Stimulated activated CD8-positive, alpha-beta memory T cell treated with anti-CD3 and anti-CD28 coated beads, Interleukin-15, amount 100 ng/mL, for 4 hours (primary cell): ENCODE measurements at places on chromosomes 13 and 19.
A peak's percentile ranks its signal among the peaks of the same experiment; 100 is the strongest.

DNA sequence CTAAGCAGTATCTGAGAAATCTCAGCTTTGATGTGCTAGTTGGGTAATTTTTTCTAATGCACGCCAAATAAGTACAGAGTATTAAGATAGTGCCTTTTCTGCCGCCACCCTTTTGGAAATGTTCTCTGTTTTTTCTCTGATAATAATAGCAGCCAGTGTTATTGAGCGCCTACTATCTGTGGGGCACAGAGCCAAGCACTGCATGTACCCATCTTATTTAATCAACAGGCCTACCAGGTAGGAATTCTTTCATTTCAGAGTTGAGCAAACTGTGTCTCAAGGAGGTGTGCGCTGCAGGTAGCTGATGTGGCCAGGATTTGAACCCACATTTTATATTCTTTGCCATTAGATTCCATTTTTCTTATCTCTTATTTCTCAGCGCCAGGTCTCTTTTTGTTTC lies 1.4 kb downstream of the EPN1 start:
- no peak for DNase-seq

DNA sequence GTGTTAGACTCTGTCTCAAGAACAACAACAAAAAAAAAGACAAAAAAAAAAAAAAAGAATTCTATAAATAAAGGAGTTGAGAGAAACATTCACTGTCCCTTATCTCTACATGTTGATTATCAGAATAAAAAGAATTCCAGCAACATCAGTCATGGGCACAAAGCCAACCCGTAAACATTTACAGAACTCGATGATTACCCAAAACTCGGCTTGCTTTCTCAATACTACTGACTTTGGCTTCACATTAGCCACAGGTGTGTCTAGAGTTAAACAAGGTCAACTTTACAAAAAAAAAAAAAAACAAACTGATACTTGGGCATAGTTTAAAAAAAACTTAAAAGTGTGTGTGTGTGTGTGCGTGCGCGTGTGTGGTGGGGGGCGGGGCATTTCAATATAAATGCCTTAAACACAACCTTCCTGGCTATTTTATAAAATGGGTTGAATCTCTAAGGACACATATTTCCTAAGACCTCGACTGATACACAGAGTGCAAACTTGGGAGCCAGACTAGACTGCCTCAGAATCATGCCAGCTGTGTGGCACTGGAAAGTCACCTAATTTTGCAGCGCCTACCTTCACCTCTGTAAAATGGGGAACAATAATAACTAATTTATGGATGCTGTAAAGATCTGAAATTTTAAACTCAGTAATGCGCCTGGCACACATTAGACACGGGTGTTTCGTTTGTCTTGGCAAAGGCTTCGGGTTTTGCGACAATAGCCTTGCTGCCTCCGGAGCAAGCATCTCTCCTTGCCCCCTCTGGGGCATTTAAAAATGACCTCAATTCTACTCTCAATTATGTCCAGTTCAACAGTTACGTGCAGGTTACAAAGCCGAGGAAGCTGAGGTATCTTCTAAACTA lies 922 bp downstream of the EBPL start:
- no peak for DNase-seq

GRCh38 chr19:6048793-6049405 lies 61.4 kb downstream of the RFX2 start:
- DNase-seq: peak; percentile 48

- DNase-seq: no peak
These were observed 19.1 kb upstream of the PDE4C start for GRCh38 chr19:18245297-18245696.

- DNase-seq: no peak
These were observed 33.0 kb downstream of the UGGT2 start for GRCh38 chr13:96020155-96020575.

DNA sequence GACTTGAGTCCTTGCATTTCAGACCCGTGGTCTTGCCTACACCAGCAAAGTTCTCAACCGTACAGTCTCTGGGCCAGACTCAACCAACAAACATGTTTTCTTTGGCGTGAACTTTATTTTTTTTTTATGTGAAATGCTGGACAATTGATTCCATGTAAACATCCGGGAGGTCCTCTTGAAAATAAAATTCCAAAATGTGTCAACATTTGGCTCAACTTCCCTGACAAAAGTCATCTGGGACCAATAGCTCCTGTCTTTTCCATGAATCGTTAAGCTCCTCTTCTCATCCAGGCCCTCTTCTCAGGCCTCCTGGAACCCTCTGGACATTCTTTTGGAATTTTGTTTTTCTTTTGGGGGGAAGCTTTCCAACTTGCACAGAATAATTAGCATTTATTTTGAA lies 2.7 kb downstream of the ALDH16A1 start:
- no peak for DNase-seq

GRCh38 chr13:35995136-35995535 lies 136.0 kb downstream of the DCLK1 start:
- DNase-seq: no peak

DNA sequence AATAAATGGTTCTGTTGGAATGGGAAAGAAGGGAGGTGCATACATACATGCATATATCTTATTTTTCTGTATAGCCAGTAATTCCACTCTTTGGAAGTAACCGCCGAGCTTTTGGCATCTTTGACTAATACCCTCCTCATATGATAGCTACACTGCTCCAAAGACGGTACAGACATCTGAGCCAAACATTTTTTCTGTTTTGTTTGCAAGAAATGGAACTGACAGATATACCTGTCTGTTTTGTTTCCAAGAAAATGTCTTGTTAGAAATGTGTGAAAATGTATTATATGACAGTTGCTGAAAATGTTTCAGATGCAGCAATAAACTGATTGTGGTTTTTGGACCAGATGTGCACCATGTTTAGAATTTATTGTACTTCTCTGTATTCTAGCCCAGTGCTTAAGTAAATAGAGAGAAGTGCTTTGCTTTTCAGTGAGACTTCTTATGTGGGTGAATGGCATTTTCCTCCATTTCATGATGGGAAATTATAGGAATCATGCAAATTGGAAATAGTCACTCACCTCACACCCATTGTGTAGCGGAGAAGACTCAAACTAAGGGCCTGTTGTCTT lies 396.9 kb downstream of the KCNRG start:
- DNase-seq: no peak

DNA sequence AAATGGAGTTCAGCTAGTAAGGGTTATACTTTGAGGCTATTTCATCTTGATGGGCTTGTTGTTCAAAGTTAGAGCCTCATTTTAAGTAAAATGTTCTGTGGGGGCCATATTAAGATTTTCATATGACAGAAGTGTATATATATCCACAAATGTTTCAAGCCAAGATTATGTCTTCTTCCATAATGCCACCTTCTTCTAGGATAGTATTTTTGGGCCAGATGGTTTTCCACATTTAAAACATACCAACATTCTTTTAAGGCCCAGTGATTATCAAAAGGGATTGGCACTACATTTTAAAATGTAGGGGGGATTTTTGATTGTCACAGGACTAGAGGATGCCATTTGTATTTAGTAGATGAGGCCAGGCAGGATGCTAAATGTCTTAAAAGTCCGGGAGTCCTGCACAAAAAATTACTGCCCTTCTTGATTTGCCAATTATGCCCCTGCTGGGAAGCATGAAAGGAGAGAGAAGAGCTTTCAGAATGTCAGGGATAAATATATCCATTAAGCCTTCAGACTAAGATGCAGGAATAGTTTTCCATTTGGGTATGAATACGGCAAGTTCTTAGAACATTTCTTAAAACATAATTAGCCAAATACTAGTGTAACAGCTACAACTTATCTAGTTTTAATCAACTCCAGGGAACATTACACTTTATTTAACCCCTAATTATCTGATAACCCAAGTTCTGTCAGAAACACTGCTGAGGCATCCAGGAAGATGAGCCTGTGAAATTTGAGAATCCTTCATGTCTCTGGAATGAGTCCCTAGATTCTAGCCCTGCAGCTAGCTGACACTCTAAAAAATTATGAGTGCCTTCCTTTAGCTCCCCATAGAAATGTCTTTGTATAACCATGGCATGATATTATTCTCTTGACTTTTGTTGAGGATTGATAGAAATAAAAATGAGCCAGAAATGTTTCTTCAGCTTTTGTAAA lies 34.0 kb downstream of the ITM2B start:
- DNase-seq: no peak

DNA sequence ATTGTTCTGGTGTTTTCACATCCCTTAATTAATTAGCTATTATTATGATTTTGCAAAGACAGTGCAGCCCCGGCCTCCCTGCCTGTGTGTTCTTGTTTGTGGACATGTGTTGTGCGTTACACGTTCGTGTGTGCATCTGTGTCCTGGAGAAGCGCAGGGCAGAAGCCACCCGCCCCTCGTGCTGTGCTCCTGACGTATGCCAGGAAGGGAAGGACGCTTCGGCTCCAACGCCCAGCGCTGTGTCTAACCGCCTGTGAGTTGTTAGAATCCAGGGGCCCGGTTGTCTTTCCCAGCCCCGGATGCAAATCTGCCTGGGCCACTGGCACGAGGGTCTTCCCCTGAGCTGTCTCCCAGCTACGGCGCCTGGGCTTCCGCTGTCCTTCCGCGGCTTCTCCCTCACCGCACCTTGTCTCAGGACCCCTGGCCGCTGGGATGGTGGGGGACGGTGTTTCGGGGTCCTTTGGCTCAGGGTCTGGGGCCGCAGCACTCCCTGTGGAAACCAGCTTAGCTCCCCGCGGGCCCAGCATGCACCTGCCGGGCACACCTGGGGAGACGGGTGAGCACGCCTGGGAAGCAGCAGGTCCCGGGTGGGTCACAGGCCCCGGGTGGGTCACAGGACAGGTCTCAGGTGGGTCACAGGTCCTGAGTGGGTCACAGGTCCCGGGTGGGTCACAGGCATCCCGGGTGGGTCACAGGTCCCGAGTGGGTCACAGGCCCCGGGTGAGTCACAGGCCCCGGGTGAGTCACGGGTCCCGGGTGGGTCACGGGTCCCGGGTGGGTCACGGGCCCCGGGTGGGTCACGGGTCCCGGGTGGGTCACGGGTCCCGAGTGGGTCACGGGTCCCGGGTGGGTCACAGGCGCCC lies 51.5 kb downstream of the GAS6 start:
- no peak for DNase-seq
